ENCODE measurements at places on chromosomes 12 and 14.
A peak's percentile ranks its signal among the peaks of the same experiment; 100 is the strongest.

- DNase-seq = no peak
Measured at GRCh38 chr14:80678436-80678835, 263.1 kb downstream of the CEP128 start.

DNA sequence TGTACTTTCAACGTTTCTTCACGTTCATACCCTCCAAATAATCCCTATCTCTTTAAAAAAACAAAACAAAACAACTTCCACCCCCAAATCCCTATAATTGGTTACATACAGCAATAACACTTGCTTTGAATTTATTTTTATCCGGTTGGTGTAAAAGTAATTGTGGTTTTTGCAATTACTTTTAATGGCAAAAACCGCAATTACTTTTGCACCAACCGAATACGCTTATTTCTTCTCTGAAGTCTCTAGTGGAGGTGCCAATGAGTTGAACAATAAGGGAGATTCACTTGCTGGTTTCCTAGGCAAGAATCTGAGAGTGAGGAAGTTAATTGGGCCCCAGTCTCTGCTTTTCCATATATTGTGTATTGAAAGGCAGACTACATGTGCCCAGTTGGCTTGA lies 133.3 kb downstream of the DACT1 start:
- DNase-seq = no peak

- DNase-seq = no peak
Measured at GRCh38 chr12:98173773-98174427, 341.5 kb upstream of the TMPO start.

- DNase-seq = no peak
Measured at GRCh38 chr12:123140676-123141614, 9.9 kb downstream of the PITPNM2 start.

GRCh38 chr12:45353944-45354343 lies 138.0 kb downstream of the ANO6 start:
- no peak for DNase-seq

DNA sequence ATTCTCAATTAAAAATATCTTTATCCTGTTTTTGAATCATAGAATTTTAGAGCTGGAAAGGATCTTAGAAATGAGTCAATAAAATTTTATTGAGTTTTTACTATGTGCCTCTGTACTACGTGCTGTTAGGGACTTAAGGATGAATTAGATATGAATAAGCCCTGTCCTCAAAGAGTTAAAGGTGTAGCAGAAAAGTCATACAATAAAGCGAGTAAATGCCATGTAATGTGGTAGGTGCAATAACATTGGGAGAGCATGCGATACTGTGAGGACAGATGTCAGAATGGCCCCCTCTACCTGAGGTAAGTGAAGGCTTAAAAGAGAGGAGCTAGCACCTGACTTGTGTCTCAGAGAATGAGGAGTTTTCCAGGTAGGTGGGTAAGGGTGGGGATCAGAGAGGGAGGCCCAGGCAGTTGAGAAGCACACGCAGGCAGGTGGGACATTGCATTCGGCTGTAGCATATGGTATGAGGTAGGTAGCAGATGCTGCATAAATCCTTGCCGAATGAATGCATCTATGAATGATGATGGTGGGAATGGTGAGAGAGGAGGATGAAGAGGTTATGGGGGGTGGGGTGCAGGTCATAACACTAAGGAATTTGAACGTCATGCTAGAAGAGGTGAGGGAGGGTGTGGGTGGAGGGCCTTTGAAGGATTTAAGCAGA lies 35.4 kb upstream of the ATP23 start:
- no peak for DNase-seq

- peak; percentile 75 for DNase-seq
Measured at GRCh38 chr12:65881965-65882413, 57.7 kb downstream of the HMGA2 start.

DNA sequence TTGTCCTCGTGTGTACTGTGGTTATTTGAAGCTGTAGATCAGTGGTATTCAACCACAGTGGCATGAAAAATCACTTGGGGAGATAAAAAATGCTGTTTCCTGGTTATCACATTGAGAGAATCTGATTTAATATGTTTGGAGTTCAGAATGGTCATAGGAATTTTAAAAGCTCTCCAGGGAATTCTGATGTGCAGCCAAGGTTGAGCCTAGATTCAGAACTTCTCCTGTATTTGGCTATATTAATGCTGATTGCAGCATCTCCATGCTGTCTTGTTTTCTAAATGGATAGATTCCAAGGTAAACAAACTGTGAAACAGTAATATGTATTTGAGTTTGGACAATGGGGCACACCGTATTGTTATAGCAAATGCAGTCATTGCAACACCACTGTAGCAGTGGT lies 982.2 kb upstream of the FBXO33 start:
- DNase-seq = no peak

Data from retina (tissue), 1 donor.